ENCODE measurements at places on chromosomes 16 and 17. TPM values are rescaled to one million over a fixed set of nuclear protein-coding genes. Genes with fewer than 3 reads are reported as not detected.

The CSH1 gene
- not detected for total RNA-seq

The TMEM114 gene
- total RNA-seq = not detected

- no peak for DNase-seq
- H3K27ac ChIP-seq = no peak overlapping the region
- peaks cover 28% of the 10 kb centered on the region for H3K36me3 ChIP-seq
- no peak overlapping the region for H3K4me3 ChIP-seq
- H3K27me3 ChIP-seq = no peaks in the 10 kb centered on the region
These were observed 14.1 kb downstream of the NQO1 start for GRCh38 chr16:69712277-69712676.

DNA sequence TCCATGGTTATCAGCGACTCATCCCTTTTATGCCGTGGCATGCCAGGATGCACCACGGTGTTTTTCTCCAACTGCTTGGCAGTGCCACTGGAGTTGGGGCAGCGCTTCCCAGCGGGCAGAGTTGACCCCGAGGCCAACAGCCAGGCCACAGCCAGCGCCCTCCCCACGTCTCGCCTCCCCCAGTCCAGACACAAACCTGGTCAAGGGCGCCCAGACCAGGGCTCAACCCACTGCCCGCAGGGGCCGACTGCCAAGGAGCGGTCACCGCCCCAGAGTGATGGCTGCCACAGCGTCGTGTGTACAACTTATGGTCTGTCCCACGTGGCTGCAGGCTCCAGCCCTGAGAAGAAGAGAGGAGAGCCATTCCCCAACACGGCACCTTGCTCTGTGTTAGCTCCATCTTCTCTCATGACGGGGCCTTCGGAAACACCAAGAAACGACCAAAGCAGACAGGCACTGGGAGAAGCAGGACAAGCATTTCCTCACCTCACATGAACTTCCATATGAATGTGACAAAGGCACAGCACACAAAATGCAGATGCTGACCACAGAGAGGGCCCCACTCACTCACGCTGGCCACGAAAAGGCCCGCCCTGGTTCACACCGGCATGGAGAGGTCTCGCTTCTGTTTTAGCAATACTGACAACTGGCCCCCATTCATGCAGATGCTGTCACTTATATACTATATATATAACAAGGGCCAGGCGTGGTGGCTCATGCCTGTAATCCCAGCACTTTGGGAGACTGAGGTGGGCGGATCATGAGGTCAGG is 27.0 kb downstream of the AXIN1 start:
- no peak overlapping the region for H3K4me3 ChIP-seq
- no peak overlapping the region for H3K27ac ChIP-seq
- peaks cover 14% of the 10 kb centered on the region for H3K4me1 ChIP-seq
- H3K36me3 ChIP-seq = no peaks in the 10 kb centered on the region
- no peaks in the 10 kb centered on the region for H3K27me3 ChIP-seq

GRCh38 chr17:58238147-58238634 is at the start of gene LPO:
TSS of gene LPO (plus strand) at chr17:58238584. CDS start at chr17:58242980, 4,396 bp downstream.
- H3K4me3 ChIP-seq = no peak within 1 kb of the TSS
- H3K4me1 ChIP-seq = no peaks in the 10 kb centered on the region
- no peak within 1 kb of the TSS for H3K27ac ChIP-seq
- H3K36me3 ChIP-seq = no peaks in the 10 kb centered on the region
- DNase-seq = no peak
- no peaks in the 10 kb centered on the region for H3K27me3 ChIP-seq

DNA sequence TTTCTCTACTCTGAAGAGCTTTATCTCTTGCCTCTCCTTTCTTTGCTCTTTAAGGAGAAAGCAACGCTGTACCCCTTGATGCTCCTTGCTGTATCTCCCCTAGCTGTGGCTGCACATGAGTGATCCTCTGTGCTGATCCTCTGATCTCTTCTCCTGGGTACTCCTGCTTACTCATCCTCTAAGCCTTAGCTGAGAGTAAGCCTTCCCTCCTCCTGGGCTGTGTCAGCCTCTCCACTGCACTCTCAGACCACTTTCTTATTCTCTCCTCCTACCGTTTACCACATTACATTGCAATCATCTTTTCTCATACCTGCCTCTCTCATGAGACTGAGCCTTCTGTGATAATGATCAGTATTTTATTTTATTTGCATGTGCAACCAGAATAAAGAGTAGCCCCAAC is 25.1 kb downstream of the SOX9 start:
- H3K4me1 ChIP-seq = no peaks in the 10 kb centered on the region
- no peak for DNase-seq

- no peak overlapping the region for H3K4me3 ChIP-seq
- H3K36me3 ChIP-seq = no peaks in the 10 kb centered on the region
- no peaks in the 10 kb centered on the region for H3K27me3 ChIP-seq
These were observed 108.0 kb upstream of the DNAH9 start for GRCh38 chr17:11490171-11490755.

DNA sequence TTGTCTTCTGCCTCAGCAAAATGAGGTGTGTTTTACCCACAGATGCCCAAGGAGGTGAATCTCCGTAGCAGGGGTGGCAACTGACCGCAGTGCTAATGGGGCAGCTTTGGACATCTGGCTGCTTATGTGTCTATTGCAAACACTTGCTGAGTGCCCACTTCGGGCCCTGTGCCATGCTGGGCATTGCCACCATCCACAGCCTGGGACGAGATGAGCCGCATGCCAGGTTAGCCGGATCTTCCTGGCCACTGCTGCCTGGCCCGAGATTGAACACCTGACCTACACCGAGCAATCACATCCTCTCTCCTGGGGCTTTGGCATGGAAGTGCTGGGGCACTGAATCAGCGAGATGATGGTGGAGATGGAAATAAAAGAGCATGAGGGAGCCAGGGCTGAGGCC is 238.7 kb downstream of the GSG1L start:
- H3K4me3 ChIP-seq = no peak overlapping the region
- H3K4me1 ChIP-seq = no peaks in the 10 kb centered on the region
- H3K36me3 ChIP-seq = no peaks in the 10 kb centered on the region
- no peak overlapping the region for H3K27ac ChIP-seq
- H3K27me3 ChIP-seq = no peaks in the 10 kb centered on the region

DNA sequence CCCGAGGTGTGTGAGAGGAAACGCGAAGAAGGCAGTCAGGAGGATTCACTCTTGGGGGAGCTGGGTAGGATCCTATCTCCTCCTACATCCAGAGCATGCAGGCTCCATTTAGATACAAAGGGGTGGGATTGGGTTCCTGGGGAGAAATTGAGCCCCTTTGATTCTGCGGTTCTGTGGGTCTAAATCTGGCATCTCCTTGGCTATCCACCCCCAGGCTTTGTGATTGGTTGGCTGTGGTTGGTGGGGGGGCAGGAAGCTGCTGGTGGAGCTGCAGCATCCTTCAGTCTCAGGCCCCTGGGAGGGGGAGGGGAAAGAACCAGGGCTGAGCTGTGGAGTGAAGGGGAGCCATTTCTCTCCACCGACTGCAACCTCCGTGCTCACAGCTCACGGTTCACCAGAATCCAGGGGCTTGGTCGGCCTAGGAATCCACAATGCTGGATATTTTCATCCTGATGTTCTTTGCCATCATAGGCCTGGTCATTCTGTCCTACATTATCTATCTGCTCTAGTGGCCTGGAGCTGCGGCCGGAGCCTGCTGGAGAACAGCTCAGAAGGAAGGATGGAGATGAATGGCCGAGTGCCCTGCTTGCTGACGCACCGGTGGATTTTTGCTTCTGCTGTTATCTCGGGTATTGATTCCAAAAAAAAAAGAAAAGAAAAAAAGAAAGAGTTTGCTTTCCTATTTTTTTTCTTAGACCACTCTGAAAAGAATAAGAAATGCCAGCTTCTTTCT is at the start of gene LASP1NB:
TSS of gene LASP1NB (plus strand) at position 352 of the 733 bp plus-strand sequence.
- peak within 1 kb of the TSS; percentile 57 for H3K27ac ChIP-seq
- H3K4me3 ChIP-seq = peak within 1 kb of the TSS; percentile 32

GRCh38 chr17:77885678-77886386 is 72.7 kb upstream of the TNRC6C start:
- no peaks in the 10 kb centered on the region for H3K36me3 ChIP-seq
- peaks cover 38% of the 10 kb centered on the region for H3K4me1 ChIP-seq
- no peak overlapping the region for H3K27ac ChIP-seq
- H3K27me3 ChIP-seq = no peaks in the 10 kb centered on the region
- no peak for DNase-seq

DNA sequence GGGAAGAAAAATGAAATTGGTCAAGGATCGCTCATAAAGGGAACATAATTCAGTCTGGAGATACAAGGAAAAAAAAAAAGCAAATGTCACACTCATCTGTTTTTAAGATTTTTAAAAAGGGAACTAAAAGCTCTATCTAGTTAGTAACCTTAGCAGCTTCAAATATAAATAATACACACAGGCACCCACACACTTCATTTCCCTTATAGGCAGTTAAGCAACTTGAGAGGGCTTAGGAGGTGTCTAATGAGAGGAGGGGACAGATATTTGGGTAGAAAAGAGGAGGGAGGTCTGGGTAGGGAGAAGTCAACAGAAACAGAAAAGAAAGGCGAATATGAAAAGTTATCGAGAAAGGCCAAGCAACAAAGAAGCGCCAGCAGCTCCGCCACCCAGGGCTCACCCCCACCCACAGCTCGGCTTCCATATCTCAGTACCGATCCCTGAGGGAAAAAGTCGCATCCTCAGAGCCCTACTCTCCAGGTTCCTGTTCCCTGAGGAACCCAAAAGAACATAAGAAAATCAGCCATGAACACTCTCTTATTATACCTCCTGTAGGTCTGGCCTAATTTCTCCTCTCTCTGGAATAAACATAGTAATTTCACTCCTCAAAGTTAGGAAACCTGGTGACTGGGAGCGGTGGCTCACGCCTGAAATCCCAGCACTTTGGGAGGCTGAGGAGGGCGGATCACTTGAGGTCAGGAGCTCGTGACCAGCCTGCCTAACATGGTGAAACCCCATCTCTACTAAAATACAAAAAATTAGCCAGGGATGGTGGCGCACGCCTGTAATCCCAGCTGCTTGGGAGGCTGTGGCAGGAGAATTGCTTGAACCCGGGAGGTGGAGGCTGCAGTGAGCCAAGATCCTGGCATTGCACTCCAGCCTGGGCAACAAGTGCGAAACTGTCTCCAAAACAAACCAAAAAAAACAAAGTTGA is 69.6 kb upstream of the RCVRN start:
- no peaks in the 10 kb centered on the region for H3K36me3 ChIP-seq
- H3K4me3 ChIP-seq = no peak overlapping the region
- no peak for DNase-seq
- peak overlapping the region; percentile 20 for H3K27ac ChIP-seq
- no peaks in the 10 kb centered on the region for H3K4me1 ChIP-seq

DNA sequence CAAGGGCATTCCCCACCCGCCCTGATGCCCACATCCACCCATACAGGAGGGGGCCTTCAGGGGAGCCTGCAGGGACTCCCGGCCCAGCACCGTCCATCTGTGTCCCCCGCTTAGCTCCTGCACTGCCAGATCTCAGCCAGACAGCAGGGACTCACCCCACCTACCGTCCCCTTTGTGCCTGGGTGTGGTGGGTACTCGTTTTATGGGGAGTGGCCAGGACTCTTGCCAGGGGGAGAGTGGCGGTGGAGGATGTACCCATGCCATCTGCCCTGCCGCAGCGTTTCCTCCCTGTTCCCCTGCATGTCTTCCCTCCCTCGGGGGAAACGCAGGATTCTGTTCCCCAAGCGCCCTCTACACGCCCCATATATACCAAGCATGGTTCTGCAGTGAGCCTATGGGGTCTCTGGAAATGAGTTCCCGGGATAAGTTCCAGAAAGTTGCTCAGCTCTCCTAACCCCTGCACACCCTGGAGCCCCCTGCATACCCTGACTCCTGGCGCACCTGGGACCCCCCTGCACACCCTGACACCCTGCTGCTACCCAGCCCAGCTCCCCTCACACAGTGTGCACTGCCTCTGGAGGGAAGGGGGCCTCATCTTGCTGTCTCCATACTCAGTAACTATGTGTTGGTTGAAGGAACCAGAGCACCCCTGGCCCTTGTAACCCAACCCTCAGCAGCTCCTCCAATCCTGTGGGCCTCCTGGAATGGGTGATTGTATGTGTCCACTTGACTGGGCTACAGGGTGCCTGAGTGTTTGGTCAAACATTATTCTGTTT is 4.2 kb upstream of the MAFG start:
- no peak for DNase-seq
- H3K36me3 ChIP-seq = no peaks in the 10 kb centered on the region
- H3K4me1 ChIP-seq = peaks cover 8% of the 10 kb centered on the region

DNA sequence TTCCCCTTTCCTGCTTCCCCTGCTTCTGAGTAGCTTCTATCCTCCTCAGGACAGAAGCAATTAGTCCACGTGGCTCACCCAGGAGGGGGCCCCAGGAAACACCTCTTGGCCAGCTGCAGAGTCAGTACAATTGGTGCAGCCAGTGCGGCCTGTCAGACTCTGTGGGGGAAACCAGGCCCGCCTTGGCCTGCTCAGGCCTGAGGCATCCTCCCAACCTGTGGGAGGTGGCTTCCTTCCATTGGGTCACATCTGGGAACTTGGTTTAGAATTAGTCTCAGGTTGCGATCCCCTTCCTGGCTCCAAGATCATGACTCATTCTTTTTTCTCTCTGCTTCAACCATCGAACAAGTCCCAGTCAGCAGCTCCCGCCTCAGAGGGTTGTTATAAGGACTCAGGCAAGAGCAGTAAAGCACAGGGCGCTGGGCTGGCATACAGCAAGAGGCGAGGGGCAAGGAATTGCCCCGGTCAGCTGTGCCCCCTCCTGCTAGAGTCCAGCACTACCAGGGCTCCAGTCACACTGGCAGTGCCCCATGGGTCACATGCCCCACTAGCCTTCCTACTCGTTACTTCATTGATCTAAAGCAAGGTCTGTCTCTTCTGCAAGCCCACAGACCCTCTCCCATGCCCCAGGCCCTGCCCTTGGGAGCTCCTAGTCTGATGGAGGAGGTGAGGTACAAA is 8.1 kb upstream of the EPX start:
- H3K4me1 ChIP-seq = no peaks in the 10 kb centered on the region
- no peak overlapping the region for H3K27ac ChIP-seq
- no peak for DNase-seq

DNA sequence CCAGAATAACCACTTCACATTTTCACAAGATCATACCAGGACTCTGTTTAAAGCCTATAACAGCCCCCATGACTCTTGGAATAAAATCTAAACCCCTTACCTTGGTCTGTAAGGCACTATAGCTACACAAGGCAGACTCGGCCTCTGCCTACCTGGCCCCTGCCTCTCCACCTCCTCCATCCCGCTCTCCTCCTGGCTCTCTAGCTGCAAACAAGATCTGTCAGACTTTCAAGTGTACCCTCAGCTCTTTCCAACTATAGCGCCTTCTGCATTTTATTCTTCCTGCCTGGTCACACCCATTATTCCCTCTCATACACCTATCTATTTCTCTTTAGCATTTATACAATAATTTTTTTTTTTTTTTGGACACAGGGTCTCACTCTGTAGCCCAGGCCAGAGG is 8.2 kb downstream of the USP31 start:
- no peak overlapping the region for H3K27ac ChIP-seq
- H3K4me1 ChIP-seq = peaks cover 29% of the 10 kb centered on the region
- H3K4me3 ChIP-seq = no peak overlapping the region
- DNase-seq = no peak

All from thoracic aorta (tissue), 2 donors.